Activated CD4-positive, alpha-beta T cell treated with anti-CD3 and anti-CD28 coated beads for 36 hours (primary cell): ENCODE measurements at places on chromosomes 5 and 9. TPM values are rescaled to one million over a fixed set of nuclear protein-coding genes. Genes with fewer than 3 reads are reported as not detected.
A peak's percentile ranks its signal among the peaks of the same experiment; 100 is the strongest.

Gene ARHGEF39
- 23.1 TPM for total RNA-seq

Gene NDUFAF2
- total RNA-seq = 39.3 TPM

Gene AQP7
- total RNA-seq = not detected

Gene RNF208
- total RNA-seq = 7.1 TPM

Gene ISCA1
- total RNA-seq = 27.4 TPM

DNA sequence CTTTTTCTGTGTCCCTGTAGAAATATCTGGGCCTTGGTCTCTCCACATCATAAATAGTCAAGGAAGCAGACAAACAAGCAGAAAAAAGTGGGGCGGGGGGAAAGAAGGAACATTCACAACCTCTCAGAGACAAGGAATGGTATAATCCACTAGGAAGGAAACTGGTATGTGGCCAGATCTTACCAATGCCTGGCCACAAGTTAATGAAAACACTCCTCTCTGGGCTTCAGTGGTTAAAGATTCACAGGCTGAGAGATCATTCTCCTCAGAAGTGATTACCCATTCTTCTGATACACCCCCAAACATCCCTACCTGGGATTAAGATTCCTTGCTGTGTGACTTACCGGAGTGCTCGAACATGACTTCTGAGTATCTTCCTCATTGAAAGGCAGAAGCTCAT, 290.6 kb downstream of the MARCHF11 start:
- no peaks in the 10 kb centered on the region for H3K4me1 ChIP-seq
- no peak overlapping the region for H3K4me3 ChIP-seq
- no peak for DNase-seq
- H3K27ac ChIP-seq = no peak overlapping the region
- no peaks in the 10 kb centered on the region for H3K36me3 ChIP-seq
- H3K27me3 ChIP-seq = no peaks in the 10 kb centered on the region

DNA sequence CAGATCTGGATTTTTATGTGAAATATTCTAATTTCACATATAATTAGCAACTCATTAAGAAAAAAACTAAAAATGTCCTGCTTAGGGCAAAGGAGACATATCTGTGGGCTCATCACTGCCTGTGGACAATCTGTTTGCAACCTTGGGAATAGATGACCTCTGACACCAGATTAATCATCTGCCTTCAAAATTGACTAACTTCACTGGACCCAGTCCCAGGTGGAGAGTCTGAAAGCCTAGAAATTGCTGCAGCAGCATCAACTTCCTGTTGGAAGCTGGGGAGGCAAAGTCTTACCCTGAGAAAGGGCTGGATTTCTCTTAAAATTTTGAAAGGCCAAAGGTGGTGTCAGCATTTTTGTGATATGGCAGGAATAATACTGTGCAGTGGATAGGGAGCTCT, 76.3 kb upstream of the TNC start:
- H3K4me1 ChIP-seq = no peaks in the 10 kb centered on the region
- H3K36me3 ChIP-seq = no peaks in the 10 kb centered on the region
- DNase-seq = no peak
- H3K27me3 ChIP-seq = peaks cover 29% of the 10 kb centered on the region

- no peaks in the 10 kb centered on the region for H3K27me3 ChIP-seq
- H3K4me1 ChIP-seq = no peaks in the 10 kb centered on the region
- peaks cover 8% of the 10 kb centered on the region for H3K36me3 ChIP-seq
- H3K4me3 ChIP-seq = no peak overlapping the region
Observed at GRCh38 chr9:128304971-128305288, 17.3 kb downstream of the TRUB2 start.

GRCh38 chr5:150505041-150505511, 2.9 kb upstream of the NDST1 start:
- no peak overlapping the region for H3K27ac ChIP-seq
- no peaks in the 10 kb centered on the region for H3K4me1 ChIP-seq
- no peak for DNase-seq
- H3K27me3 ChIP-seq = no peaks in the 10 kb centered on the region
- no peaks in the 10 kb centered on the region for H3K36me3 ChIP-seq

DNA sequence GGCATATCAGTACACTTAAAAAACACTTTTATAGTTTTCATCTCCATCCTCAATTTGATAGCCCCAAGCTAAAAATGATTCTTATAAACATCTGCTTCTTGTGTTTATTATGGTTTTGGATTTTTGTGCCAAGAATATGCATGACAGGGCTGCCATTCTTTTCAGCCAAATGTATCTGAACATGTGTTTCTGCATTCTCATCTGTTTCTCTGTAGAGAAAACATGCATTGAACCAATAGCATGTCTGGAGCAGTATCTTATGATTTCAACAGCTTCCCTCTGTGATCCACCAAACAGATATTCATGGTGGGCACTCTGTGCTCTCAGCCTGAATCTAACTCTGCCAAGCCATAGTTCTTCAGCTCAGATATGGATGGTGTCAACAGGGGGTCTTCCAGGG, 99.3 kb upstream of the ERCC6L2 start:
- no peak overlapping the region for H3K27ac ChIP-seq
- DNase-seq = no peak
- peaks cover 6% of the 10 kb centered on the region for H3K4me1 ChIP-seq
- no peak overlapping the region for H3K4me3 ChIP-seq
- H3K27me3 ChIP-seq = peaks cover 6% of the 10 kb centered on the region

DNA sequence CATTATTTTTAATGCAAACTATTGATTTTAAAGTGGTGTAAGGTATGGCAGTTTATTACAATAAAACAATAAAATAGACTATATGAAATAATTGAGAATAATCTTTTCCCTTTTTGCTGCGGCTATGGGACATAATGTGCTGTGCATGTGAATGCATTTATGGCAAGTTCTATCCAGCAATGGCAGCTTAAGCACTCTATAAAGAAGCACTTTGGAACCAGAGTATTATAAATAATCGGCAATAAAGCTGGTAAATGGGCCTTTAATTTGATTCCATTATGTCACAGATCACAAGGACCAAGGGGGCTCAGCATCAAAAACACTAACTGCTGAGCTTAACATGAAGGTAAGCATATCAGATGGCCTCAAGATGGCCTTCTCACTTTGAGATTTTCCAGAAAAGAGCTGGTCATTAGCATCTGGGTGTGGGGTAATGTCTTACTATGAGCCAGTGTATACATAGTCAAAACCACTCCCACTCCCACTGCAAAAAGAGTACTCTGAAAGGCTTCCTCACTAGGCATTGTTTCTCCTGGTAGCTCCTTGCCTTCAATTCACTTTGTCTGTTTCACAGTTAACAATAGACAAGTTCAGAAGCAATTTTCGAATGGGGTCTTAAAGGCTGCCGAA, 97.1 kb upstream of the ASTN2 start:
- DNase-seq = no peak
- no peaks in the 10 kb centered on the region for H3K4me1 ChIP-seq
- H3K4me3 ChIP-seq = no peak overlapping the region
- H3K27me3 ChIP-seq = peaks cover 7% of the 10 kb centered on the region

DNA sequence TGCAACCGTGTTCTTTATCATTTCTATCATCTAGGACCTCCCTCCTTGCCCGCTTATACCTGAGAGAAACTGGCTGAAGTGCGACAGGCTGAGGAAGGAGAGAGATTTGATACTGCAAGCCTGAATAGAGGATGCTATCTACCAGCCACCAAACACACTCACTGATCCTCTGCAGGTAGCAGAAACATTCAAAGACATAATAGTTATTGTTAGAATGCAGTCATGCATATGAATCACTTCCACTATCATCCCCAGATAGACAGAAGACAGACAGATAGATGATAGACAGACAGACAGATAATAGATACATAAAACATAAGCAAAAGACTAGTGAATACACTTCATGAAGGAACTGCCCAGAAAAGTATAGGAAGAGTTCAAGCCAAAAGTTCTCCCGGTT, 32.9 kb downstream of the FAM81B start:
- H3K4me3 ChIP-seq = no peak overlapping the region
- H3K27me3 ChIP-seq = peaks cover 7% of the 10 kb centered on the region
- H3K36me3 ChIP-seq = no peaks in the 10 kb centered on the region
- no peak for DNase-seq
- H3K27ac ChIP-seq = no peak overlapping the region

DNA sequence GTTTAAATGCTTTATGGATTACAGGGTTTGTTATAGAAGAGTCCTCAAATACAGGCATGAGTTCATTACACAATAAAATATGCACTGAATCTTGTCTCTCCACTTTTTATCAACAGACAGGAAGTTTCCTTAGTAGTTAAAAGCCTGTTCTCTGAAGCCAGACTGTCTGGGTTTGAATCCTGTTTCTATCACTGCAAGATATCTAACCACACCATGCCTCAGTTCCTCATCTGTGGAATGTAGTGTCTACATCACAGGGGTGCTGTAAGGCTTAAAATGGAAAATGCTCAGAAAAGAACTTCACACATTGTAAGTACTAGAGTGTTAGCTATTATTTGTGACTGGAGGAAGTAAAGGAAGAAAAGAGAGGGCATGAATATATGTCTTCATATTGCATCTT, 9.3 kb downstream of the LIX1 start:
- H3K27ac ChIP-seq = no peak overlapping the region
- H3K4me3 ChIP-seq = no peak overlapping the region
- DNase-seq = no peak
- H3K27me3 ChIP-seq = peaks cover 9% of the 10 kb centered on the region
- no peaks in the 10 kb centered on the region for H3K36me3 ChIP-seq

- H3K4me1 ChIP-seq = no peaks in the 10 kb centered on the region
- H3K27ac ChIP-seq = no peak overlapping the region
- H3K36me3 ChIP-seq = no peaks in the 10 kb centered on the region
- H3K27me3 ChIP-seq = no peaks in the 10 kb centered on the region
- no peak overlapping the region for H3K4me3 ChIP-seq
Observed at GRCh38 chr9:73371801-73372200, 220.1 kb downstream of the ANXA1 start.

- DNase-seq = peak; percentile 86
- H3K4me1 ChIP-seq = peaks cover 37% of the 10 kb centered on the region
- H3K4me3 ChIP-seq = peak overlapping the region; percentile 11
- H3K36me3 ChIP-seq = peaks cover 16% of the 10 kb centered on the region
- H3K27ac ChIP-seq = peak overlapping the region; percentile 75
Observed at GRCh38 chr9:75071530-75072122, 16.3 kb downstream of the NMRK1 start.

DNA sequence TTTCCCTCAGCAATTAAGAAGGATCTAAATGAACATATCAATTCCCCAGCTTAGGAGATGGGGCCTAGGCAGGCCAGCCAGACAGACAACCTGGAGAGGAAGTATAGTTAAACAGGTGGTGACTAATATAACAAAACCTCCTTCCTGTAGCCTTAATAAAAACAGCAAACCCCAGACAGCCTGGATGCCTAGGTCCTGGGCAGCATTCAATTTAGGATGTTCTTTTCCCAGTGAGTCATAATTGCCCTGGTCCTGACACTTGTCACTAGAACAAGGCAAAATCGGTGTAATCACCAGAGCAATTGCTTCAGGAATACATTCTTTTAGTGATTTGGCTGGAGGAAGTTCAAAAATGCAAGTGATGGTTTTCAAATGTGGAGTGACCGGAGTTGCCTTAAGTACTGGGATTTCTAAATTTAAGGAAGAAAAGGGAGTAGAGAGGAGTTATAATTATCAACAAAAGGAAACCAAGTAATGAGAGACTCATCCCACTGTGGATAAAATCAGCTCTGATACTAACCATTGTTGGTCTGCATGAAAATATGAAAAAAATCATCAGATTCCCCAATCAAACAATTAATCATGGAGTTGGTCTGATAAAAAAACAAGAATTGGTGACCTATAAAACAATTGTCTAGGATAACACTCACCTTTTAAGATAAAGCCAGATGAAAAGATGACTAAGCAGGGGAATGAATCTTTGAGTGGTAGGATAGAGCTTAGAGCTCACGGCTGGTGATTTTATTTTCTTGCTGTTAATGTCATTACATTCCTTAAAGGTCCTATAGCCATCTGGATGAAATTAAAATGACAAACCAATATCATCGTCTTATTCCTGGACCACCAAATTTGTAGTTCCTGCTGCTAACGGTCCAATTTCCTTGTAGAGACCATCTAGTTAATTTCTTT, 39.0 kb upstream of the TARS1 start:
- H3K4me1 ChIP-seq = no peaks in the 10 kb centered on the region
- no peak for DNase-seq
- H3K4me3 ChIP-seq = no peak overlapping the region
- no peaks in the 10 kb centered on the region for H3K36me3 ChIP-seq
- no peak overlapping the region for H3K27ac ChIP-seq
- peaks cover 6% of the 10 kb centered on the region for H3K27me3 ChIP-seq

- H3K4me1 ChIP-seq = peaks cover 70% of the 10 kb centered on the region
- H3K36me3 ChIP-seq = peaks cover 47% of the 10 kb centered on the region
- no peak overlapping the region for H3K27ac ChIP-seq
- H3K4me3 ChIP-seq = no peak overlapping the region
- no peak for DNase-seq
Observed at GRCh38 chr5:6718718-6719117, 5.5 kb downstream of the TENT4A start.

DNA sequence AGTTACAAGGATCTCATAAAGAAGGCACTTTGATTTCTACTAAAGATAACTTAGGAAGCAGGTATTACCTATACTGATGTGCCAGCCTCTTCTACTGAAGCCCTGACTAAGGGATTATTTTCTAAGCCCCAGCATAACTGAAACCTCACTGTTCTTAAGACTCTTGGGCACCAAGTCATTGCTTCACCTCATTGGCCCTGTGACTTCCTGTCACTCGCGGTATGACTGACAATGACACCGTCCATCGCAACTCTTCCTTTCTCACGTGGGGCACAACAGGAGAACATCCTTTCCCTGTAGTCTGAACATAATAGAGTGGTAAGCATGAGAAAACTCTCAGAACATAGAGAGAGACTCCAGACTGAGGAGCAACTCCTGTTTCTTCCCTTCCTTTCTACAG, 6.4 kb downstream of the OR2V2 start:
- H3K4me1 ChIP-seq = peaks cover 13% of the 10 kb centered on the region
- H3K27me3 ChIP-seq = peaks cover 15% of the 10 kb centered on the region
- H3K27ac ChIP-seq = peak overlapping the region; percentile 53
- peak; percentile 67 for DNase-seq
- no peak overlapping the region for H3K4me3 ChIP-seq

- DNase-seq = no peak
- H3K27me3 ChIP-seq = no peaks in the 10 kb centered on the region
- H3K4me3 ChIP-seq = no peak overlapping the region
- H3K4me1 ChIP-seq = peaks cover 27% of the 10 kb centered on the region
Observed at GRCh38 chr5:39138892-39139291, 64.7 kb upstream of the RICTOR start.

DNA sequence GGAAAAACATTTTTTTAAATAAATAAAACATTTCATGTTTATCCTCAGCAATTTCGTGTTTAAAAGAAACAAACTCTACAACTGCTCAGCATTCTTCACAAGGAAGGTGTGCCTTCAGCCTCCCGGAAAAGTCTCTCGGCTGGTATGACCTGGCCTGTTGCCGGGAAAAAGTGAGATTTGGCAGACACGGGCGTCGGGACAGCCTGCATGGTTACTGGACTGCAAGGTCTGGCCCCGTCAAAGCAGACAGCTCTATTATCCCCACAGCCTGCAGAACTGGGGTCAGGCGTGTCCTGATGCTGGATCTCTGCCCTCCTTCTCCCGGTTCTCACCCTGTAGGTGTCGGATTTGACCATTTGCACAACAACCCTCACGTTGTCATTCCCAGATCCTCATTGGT, 120.3 kb upstream of the SPATA31C2 start:
- no peak overlapping the region for H3K27ac ChIP-seq
- H3K27me3 ChIP-seq = peaks cover 2% of the 10 kb centered on the region
- H3K4me1 ChIP-seq = peaks cover 3% of the 10 kb centered on the region
- H3K4me3 ChIP-seq = no peak overlapping the region
- no peak for DNase-seq
